ENCODE measurements at places on chromosomes 4 and X.

GRCh38 chrX:24918715-24919114 is 97.0 kb downstream of the ARX start:
- DNase-seq: no peak

DNA sequence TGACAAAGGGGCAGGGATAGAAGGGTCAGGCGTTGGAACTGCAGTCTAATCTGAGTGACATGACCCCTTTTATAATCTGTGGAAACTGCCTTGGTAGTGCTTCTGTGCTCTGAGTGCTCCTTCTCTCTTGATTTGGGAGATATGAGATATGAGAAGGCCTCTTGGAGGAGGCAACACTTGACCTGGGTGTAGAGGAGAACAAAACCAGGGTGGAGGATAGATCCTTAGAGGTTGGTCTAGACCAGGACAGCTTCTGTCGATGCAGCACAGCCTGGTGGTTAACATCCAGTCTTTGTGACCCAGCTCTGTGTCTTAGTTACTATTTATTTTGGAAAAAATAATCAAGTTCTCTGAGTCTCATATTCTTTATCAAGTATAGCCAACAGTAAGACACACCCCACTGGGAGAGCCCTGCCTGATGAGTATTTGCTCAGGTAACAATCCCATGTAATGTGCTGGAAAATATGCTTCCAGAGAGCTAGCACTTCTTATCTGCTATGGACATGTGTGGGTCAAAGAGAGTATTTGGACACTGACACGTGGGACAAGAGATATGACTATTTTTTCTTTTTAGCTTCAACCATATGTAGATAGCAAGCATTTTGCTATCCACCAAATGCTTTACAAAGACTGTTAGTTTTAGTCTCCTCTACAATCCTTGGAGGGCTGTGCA is 9.1 kb downstream of the USP51 start:
- no peak for DNase-seq

DNA sequence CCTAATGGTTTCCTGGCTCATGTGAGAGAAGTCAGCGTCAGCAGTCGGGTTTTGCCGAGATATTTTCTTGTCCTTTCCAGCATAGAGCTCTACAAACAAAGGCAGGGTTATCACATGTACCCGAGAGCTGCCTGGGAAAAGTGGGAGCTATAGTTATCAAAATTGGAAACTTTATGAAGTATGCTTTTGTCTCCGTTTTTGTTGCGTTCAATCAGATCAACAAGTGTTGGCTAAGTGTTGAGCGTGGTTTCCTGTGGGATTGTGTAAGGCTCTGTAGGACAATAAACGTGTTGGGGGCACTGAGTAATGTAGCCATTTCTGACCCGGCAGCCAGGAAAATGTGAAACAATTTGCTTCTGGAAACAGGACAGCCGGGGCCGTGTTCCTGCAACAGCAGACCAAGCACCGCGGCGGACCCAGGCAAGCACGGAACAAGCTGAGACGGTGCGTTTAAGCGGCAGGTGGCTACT is at the start of gene BMX:
BMX (plus strand) TSS at position 311 of the 470 bp plus-strand sequence. CDS start 7,547 bp downstream, outside the sequence.
- DNase-seq: no peak

GRCh38 chr4:104772849-104773248 is 278.2 kb upstream of the CXXC4 start:
- no peak for DNase-seq

DNA sequence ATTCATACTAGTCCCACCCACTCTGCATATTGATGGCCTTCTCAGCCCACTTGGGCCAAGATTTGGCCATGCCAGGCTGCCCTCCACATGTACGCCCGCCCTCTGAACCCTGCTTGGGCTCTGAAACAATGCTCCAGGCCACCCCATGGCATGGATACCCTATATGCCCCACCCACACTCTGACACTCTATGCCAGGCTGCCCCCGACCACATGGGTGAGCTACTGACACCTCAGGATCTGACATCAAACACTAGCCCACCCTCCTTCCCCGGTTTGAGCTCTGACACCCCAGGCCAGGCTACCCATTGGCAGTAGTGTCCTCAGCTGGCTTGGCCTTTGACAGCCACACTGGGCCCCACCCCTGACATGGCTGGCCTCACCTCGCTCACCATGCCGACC is 69.5 kb downstream of the HPRT1 start:
- DNase-seq: no peak

- no peak for DNase-seq
These were observed 598.4 kb downstream of the GBA3 start for GRCh38 chr4:23291139-23291538.

DNA sequence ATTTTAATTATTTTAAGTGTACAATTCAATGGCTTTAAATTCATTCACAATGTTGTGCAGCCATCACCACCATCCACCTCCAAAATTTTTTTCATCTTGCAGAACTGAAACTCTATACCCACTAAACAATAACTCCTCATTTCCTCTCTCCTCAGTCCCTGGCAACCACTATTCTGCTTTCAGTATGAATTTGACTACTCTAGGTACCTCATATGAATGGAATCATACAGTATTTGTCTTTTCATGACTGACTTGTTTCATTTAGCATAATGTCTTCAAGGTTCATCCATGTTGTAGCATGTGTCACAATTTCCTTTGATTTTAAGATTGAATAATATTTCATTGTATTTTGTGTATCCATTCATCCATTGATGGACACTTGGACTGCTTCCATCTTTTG is 46.9 kb downstream of the KIF4A start:
- no peak for DNase-seq

DNA sequence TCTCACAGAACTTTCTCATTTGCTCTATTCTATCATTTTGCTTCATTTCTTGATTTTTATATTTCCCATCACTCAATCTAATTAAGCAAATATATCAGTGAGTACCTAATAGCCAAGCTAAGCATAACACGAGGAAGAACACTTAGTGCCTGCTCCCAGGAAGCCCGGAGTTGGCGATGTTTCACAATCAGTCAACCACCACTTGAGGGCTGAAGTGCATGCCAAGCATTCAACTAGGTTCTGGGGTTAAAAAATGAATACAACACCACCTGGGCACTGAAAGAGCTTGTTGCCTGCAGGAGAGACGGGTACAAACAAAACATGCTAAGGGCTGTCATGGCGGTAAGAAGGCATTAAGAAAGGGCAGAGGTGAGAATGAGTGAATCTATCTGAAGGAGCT is 47.5 kb downstream of the UCHL1 start:
- DNase-seq: no peak

DNA sequence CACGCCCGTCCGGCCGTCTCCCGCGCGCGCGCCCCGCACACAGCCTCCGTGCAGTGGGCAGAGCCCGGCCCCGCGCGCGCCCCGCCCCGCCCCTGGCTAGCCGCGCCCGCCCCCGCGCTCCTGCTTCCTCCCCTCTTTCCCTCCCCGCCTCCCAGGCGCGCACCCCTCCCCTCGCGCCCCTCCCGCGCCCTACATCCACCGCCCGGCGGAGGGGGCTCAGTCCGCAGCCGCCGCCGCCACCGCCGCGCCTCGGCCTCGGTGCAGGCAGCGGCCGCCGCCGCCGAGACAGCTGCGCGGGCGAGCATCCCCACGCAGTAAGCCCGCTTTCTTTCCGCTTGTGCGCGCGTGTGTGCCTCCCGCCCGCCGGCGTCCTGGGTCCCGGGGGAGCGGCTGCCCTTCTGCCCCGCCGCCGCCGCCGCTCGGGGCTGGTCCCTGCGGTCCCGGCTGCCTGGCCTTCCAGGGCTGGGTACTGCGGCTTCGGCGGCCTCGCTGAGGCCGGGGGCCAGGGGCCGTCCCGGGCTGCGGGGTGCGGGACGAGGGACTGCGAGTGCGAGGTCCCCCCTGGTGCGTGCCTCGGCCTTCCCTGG is at the start of gene FHL1:
FHL1 (plus strand) TSS at position 219 of the 587 bp plus-strand sequence.
- DNase-seq: peak; percentile 50

- no peak for DNase-seq
These were observed 20.0 kb downstream of the PALLD start for GRCh38 chr4:168516841-168517240.
